Neural crest cell (in vitro differentiated cells): ENCODE measurements at places on chromosomes 6 and 20.

DNA sequence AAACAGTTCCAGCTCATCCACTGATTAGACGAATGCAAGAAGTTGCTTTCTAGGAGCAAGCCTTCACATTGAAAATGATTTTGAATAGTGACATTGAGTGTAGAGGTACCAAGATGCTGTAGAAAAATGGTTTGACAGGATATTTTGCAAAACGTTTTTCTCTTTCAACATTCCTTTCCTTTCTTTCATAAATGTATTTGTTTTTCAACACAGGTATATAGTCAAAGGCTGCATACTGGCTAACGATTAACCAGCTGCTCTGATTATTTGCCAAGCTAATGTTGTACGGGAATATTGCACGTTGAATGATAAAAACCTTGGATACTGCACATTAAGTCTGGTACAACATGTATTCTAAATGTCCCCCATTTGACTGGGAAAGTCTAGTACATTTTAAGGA, 78.8 kb upstream of the TENT5A start:
- DNase-seq = no peak

- DNase-seq = no peak
Observed at GRCh38 chr6:83868639-83869038, 9.2 kb downstream of the CYB5R4 start.

DNA sequence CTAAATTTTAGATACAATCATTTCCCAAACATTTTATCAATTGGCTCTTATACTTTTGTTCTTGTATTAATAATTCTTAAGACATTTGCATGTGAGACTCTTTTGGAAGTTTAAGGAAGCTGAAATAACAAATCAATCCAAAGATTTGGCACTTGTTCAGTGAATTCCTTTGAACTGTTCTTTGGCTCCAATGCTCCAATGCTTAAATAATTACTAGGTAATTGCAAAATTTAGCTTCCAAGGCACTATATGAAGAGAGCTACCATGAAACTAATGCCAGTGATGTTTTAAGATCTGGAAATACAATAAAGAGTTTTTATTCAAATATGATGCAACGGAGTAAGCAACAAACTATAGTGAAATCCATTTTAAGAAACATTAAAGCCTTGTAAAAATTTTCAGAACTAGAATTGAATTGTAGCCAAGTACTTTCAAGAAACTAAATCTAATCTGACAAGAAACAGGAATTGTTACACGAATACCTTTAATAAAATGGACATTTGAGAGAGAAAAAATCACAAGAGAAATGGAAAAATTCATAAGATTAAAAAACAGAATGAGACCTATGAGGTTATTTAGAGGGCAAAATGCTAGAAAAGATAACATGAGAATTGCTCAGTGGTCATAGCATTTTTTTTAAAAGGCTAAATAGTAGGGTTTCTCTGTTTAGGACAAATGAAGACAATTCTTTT, 43.6 kb upstream of the SMLR1 start:
- no peak for DNase-seq

DNA sequence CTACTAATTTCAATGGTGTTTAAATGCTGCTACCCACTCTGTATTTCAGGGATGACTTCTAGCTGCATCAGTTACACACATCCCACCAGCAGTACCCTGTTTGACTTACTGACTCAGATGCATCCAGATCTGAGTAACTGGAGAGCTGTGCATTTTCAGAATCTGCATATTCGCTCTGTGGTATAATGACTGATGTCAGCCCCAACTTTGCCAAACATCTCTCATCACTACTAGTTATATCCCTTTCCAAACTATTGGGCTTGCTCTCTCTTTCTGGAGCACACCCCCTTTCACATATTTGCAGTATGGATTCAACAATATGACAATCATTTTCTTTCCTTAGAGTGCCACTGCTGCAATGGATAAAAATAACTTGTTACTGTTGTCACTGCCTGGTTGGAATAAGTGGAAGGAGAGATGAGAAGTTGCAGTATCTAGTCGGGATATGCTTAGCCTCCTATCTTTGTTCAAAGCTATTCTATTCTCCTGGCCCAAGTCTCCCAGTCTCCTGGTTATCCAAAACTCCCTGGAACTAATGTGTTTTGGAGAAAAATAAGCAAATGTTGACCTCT, 3.3 kb upstream of the RSPO3 start:
- no peak for DNase-seq

GRCh38 chr6:51655517-51655916, 431.9 kb downstream of the PKHD1 start:
- no peak for DNase-seq

DNA sequence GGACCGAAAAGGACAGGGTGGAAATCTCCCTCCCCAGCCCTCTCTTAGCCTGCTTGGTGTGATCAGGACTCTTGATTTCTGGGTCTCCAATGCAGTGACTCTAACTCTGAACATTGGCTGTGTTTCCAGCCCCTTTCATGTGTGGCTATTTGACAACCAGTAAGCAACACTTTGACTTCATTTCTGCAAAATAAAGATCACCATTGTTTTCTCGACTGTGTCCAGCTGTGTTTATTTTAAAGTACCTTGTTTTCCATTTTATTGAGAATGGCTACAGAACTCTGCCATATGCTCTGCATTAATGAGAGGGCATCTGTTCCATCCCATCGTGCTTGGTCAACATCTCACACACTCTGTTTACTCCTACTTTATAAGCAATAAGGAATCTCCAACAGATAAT, 60.9 kb upstream of the TAGAP start:
- no peak for DNase-seq

- no peak for DNase-seq
Observed at GRCh38 chr20:64047968-64048401, 1.5 kb downstream of the SOX18 start.

- DNase-seq = no peak
Observed at GRCh38 chr6:38364775-38365174, 275.0 kb downstream of the BTBD9 start.

DNA sequence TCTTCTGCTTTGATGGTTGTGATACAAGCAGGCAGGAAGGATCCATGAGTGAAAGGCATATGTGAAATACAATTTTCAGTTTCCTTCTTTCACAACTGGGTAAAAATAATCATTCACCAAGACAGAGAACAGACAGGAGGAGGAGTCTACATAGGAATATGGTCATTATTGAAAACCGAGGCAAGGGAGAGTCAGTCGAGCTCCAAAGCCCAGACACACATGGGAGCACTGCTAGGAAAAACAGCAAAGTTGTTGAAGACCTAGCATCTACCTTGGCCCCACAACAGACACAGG, 260.6 kb downstream of the ERMARD start:
- DNase-seq = no peak

DNA sequence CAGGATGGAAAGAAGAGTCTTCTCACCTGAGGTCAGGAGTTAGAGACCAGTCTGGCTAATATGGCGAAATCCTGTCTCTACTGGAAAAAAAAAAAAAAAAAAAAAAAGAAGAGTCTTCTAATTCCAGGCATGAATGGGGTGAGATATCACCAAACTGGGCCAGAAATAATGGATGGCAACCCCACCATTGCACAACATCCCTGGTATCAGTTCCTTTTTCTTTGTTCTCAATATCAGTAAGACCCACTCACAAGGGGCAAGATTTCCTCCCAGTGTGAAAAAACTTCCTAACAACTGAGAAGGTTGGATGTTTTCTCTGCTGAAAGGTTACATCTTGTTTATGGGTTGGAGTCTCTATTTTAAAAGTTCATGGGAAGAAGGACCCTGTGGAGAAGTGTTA, 23.6 kb upstream of the NR2E1 start:
- no peak for DNase-seq

GRCh38 chr6:83597511-83597910, 85.2 kb downstream of the PRSS35 start:
- DNase-seq = no peak

- DNase-seq = no peak
Observed at GRCh38 chr6:138410048-138410735, 6.2 kb downstream of the HEBP2 start.

GRCh38 chr6:4883298-4883697, 107.1 kb downstream of the CDYL start:
- no peak for DNase-seq

DNA sequence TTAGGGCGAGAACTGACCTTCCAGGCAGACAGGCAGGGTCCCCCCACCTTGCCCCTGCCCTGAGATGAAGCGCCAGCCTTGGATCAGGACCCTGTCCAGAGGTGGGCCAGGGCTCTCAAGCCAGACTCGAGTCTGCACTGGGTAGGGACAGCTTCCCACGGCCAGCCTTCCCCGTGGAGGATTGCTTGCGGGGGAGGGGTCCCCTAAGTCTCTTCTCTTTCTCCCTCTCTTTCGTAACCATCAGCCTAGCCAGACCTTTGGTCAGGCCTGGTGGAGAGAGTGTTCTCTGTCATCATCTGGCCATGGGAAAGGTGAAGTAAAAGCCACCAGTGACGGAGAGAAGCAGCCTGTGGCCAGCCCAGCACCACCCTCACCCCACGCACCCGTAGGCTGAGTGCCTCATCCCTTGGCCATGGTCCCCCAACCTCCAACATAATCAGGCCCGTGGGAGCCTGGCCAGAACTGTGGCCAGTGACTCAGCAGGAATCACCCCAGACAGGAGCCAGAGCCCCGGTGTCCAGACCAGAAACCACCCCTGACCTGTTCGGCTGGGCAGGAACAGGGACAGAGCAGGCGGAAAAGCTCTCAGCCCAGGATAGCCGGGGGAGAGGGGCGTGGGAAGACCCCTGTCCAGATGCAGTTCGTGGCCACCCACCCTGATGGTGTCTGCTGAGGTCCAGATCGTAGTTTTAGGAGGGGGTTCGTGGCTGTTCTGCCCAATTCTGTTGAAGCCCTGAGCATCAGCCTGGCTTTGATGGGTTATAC, 47.1 kb downstream of the SNAI1 start:
- DNase-seq = no peak

DNA sequence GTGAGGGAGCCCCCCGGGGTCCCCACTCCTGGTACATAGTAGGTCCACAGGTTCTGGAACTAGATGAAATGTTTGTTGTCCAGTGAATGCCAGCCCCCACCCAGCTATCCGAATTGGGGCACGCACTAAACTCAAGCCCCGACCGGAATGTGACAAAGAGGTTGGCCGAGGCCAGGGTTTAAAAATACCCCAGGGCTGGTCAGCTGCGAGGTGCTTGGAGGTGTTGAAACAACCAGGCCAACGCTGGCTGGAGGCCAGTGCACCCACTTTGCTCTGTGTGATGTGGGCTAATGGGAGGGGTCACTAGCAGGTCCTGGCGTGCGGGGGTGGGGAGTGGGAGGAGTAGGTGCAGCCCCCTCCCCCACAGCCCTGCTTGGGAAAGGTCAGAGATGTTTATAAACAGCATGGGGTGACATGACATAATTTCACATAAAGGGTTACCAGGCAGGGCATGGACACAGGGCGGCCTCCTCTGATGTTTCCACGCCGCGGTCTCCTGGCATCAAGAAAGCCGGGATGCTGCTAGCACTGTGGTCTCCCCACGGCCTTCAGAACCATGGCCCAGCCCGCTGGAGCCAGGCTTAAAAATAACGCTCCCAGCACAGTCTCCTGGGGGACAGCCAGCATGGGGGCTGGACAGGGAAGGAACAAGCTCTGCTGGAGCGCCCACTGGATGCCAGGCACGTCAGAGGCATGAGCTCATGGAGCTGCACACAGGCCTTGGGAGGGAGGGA, 111.2 kb upstream of the PTPN1 start:
- no peak for DNase-seq
